ENCODE measurements at places on chromosomes 1 and 21.

DNA sequence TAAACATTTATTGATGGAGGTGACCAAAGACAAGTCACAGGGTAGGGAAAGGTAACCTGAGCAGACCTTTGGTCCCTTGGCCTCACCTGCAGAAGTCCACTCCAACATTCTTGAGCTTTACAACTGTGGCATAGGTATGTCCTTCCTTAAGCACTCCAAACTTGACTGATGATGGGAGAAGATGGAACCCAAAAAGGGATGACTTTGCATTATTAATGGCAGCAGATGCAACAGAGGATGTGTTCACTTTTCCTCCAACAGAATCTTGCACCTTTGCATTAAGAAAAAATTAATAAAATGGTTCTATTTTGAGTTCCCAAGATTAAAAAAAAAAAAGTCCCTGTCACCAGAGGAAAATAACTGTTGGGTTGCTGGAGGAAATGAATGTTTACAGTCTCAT lies 42.2 kb downstream of the WDR3 start:
- DNase-seq = no peak

GRCh38 chr1:189805735-189806134 lies 671.9 kb downstream of the BRINP3 start:
- no peak for DNase-seq

DNA sequence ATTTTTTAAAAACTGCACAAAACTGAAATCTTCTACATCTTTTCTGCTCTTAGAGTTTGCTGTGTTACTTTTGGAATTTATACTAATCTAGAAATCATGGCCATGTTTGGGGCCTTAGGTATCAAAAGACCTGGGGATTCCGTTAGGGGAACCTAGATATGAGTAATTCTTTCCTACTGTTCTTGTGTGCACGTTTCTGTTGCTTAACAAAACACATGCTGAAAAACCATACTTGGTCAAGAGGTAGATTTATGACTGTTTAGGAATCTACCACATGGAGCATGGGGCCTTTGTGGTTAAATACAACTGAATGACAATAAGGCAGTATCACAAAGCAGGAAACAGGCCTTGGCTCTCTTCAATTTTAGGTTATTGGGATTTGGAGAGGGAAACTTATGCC lies 291.9 kb upstream of the USP25 start:
- DNase-seq = no peak

DNA sequence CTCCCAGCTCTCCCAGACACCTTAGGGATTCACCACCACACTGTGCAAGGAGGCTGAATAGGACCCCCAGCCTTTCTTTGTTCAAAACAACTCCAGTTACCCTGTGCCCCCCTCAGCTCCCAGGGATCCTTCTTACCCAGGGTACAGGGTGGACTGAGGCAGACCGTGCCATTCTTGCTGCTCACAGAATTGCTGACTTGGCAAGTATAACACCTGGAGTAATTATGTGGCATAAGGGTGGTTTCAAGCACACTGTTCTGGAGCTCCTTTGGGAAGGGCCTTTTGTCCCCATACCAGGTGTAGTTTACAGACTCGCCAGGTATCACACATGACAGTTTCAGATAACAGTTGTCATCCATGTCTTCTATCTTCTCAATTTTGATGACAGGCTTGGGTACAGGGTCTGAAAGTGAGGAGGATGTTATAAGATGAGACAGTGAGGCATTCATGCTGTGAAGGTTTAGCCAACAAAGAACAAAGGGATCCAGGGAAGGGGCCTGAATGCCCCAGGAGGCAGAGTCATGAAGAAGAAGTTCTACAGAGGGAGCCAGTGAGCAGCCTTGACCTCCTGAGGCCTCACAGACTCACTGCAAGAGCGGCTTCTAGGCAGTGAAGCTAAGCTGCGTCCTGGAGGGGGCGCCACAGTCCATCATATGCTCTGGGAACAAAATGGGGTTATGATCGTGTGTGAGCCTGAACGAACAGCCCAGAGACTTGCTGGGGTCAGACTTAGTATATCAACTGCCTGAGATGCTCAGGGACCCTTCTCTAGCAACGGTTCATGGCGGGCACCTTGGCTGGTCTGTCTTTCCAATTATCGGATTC lies 30.3 kb downstream of the CD48 start:
- peak; percentile 71 for DNase-seq

DNA sequence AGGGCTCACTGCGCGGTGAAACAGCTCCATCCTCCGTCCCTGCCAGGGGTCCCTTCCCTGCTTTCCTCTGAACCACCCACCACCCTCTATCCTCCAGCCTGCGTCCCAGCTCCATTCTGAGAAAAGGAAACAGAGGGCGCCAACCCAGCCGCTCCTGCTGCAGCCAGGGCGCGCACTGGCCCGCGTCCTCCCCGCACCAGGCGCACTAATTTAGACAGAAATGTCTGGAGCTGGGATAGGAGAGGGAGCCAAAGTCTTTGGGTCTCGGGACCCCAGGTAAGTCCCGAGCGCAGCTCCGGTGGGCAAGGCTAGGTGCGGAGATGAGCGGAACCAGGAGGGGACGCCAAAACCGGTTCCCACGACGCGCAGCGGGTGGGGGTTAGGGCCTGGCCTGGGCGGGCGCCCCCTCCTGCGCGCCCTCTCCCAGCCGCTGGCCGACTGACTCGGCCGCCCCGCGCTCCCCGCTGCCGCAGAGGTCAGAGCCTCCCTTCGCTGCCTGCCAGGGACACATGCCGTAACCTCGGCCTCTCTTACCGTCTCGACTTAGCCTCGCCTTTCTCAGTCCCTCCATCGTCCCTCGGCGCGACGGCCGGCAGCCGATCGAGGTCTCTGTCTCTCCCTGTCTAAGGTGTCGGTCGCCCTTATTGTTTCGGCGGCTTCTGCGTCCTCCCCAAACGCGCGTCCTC lies 2.0 kb downstream of the CAMK2N1 start:
- no peak for DNase-seq

- DNase-seq = no peak
Observed at GRCh38 chr1:30192969-30193630, 530.3 kb downstream of the MATN1 start.

GRCh38 chr1:217539510-217539909 lies 91.4 kb downstream of the GPATCH2 start:
- no peak for DNase-seq

GRCh38 chr1:28640766-28641165 lies 2.1 kb downstream of the TAF12 start:
- DNase-seq = no peak

DNA sequence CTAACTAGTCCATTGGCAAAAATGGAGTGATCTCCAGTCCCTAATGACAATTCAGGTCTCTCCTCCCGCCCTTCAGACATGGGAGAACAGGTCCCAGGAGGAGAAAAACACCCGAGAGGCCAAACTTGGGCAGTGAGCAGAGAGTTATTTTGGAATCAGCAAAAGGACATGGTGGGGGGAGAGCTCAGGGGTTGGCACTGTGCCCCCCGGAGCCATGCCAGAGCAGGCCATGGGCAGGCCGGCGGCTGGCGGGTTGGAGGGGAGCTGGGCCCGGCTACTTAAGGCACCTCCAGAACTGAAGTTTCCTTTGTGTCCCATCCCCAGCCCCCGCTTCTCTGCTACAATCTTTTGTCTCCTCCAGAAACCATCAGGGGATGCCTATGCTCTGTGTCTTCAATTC lies 7.1 kb downstream of the LGR6 start:
- DNase-seq = no peak

DNA sequence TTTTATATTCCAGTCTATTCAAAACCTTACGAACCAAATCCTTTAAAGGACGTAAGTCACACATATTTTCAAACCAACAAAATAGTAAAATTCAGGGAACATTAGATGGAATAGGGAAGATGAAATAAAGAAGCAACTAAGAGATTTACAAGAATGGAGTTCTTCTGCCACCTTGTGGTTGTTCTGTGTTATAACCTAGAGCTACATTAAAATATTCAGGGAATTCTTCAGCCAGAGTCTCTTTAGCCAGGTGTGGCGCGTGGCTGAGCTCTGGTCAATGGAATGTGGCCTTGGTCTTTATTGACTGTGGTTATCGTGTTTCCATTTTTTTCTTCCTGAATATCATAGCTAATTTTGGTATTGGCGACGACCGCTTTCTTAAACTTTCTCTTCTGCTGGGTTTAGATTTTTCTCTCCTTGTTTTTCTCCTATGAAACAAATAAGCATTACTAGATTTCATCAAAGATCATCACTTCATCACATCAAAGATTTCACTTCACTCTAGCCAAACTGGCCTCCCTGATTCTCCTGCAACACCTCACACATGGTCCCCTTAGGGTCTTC lies 221.3 kb downstream of the MRPL39 start:
- DNase-seq = no peak

- no peak for DNase-seq
Observed at GRCh38 chr1:170665629-170666028, 1.7 kb downstream of the PRRX1 start.

DNA sequence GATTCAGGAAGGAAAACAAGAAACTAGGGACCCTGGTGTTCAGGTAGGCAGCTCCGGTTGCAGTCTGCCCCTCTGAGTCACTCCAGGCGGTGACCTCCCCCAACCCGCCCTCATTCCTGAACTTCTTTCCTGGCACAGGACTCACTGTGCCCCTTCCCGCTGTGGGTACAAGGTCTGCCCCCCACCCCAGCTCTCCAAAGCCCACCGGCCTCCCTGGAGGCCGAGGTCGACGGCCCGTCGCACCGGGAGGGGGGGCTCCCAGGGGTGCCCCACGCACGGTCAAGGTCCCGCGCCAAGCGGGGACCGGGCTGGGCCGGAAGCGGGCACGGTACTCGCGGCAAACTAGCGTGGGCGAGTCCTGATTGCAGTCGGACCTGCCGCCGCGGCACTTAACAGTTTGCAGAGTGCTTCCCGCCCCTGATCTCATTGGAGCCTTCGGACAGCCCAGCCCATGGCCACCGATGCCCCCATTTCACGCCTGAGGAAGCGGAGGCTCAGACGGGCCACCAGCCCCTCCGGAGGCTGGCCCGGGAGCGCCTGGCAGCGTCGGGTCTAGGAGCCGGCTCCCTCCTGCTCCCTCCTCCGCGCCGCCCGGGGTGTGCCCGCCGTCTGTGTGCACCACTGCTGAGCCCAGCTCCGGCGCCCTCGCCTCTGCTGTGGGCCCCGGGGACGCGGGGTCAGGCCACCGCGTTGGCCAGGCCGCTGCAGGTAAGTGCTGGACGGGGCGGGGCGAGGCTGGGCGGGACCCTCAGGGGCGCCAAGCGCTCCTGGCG lies at the start of gene GJB3:
TSS of gene GJB3 (plus strand) at position 144 of the 773 bp plus-strand sequence. CDS start 3,549 bp downstream, outside the sequence.
- no peak for DNase-seq

DNA sequence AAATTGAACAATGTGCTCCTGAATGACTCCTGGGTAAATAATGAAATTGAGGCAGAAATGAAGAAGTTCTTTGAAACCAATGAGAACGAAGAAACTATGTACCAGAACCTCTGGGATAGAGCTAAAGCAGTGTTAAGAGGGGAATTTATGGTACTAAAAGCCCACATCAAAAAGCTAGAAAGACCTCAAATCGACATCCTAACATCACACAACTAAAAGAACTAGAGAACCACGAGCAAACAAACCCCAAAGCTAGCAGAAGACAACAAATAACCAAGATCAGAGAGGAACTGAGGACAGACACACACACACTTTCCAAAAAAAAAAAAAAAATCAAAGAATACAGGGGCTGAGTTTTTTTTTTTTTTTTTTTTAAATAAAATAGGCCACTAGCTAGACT lies 564.2 kb downstream of the SMYD3 start:
- DNase-seq = no peak

GRCh38 chr1:118047006-118047649 lies 117.6 kb downstream of the WDR3 start:
- DNase-seq = no peak

DNA sequence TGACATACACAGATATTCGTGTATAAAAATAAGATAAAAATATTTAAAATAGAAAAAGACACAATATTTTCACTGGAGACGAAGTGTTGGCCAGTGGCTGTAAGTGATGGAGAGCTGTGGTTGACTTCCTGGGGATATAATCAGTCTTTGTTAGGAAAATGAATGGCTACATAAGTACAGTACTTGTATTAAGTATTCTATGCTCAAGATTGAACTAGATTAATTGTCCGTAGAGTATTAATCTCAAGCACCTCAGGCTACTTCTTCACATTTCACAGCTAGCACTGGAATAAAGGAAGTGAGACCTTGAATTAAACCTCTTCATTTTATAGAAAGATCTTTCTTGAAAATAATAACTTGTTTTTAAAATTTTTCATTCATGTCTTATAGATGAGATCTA lies 39.0 kb upstream of the RGS5 start:
- no peak for DNase-seq

DNA sequence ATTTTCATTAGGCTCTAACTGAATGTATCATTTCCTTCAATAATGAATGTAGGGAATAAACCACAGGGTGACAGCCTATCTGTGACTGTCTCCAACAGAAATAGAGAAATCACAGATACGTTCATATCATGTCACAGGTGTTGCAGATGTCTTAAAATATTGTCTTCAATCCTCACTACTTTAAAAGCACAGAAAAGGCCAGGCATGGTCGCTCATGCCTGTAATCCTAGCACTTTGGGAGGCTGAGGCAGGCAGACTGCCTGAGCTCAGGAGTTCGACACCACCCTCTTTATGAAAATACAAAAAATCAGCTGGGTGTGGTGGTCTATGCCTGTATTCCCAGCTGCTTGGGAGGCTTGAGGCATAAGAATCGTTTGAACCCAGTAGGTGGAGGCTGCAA lies 8.2 kb downstream of the CREG1 start:
- DNase-seq = no peak
